ENCODE measurements at places on chromosomes 1 and 21.

DNA sequence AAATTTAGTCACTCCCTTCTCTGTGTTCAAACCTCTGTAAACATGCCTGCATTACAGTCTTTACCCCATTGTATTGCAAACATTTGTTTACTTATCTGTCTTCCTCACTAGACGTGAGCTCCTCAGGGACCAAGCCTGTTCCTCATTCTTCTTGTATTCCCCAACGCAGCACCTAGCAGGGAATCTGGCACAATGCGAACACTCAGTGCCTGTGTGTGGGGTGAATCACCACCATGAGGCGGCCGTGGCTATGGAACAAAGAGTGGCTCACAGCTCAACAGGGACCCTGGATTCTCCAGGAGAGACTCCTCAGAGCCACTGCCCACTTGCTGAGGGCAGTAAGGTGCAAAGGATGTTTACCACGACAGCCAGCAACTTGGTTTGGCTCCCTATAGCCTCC is 95.9 kb downstream of the DDX20 start:
- DNase-seq: no peak

DNA sequence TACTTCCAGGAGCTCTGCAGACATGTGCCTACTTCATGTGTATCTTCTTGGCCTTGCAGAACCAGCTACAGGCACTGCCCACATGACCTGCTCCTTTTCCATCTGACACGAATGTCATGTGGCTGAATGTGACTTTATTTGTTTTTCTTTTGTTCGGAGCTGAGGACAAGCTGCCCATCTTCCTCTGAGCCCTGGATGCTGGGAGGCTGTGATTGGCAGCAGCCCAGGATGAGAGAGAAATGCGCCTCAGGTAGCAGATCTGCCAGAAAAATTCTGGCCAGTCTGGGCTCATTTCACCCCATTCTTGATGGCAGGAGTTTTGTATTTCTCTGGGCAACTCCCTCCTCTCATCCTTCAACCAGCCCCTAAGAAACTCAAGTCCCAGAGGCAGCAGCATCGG is 372.0 kb downstream of the RPS6KC1 start:
- DNase-seq: no peak

DNA sequence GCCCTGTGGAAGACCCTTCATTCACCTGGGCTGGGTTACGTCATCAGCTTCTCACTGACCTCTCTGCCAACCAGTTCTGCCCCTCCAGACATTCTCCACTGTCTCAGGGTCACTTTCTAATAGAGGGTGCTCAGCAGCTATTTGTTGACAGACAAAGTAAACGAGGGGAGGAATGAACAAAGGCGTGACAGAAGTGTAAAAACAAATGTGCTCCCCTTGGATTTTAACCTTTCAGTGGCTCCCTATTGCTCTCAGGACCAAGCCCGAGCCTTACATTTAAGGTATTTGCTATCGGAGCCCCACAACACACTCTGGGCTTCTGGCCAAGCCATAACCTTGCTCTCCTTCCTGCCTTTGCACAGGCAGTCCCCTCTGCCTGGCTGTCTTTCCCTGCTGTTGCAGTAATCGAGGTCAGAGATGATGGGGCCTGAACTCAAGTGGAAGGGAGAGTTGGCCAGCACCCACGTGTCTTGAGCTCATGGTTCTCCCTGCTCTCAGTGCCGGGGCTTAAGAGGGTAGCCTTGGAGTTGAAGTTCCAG is 9.3 kb upstream of the MARCKSL1 start:
- no peak for DNase-seq

GRCh38 chr21:30434033-30434631 is 4.1 kb downstream of the KRTAP13-4 start:
- DNase-seq: peak; percentile 4

GRCh38 chr21:44484498-44485253 is 29.4 kb downstream of the LRRC3 start:
- DNase-seq: no peak

- peak; percentile 65 for DNase-seq
Measured at GRCh38 chr1:211613108-211613947, 34.4 kb upstream of the SLC30A1 start.

DNA sequence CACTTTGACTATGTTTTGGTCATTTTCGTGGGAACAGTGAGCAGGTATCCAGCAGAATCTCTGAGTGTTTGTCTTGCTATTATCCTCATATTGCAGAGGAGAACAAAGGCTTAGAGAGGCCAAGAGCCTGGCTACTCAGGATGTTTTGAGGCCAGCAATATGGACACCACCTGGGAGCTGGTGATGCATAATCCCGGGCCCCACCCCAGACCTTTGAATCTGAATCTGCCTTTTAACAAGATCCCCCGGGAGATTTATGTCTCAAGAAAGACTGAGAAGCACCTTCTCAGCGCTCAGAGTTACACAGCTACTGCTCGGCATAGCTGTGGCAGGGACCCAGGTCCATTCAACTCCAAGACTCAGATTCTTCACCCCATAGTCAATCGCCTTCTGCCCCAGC is 72.8 kb downstream of the PTPRU start:
- no peak for DNase-seq

DNA sequence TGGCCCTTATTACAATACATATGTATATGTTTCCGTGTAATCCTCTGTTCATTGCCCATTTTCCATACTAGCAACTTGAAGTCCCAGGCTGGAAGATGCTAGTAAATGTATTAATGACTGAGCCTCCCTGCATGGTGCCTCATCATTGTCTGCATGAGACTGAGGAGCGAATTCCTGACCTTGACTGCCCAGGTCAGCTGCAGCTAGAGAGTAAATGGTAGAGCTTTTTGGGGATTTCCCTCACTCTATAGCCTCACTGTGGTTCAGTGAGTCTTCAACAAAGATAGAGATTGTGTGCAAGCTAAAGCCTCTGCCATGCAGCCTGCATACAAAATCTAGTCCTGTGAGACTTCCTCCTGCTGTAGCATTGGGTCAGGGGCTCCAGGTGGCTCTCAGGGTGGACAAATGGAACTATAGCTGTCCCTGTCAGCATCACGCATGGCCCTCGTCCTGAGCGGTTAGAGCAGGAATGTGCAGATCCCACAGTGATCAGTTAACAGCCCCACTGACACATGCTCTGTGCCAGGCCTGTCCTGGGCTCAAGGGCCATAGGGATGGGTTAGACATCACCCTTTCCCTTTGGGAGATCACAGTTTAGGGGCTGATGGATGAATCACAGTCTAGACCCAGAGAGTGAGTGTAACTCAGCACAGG is 741.7 kb downstream of the MATN1 start:
- DNase-seq: no peak

Measured in H54 (cell line).